Osteoblast (primary cell): ENCODE measurements at places on chromosomes 3 and 15. TPM values are rescaled to one million over a fixed set of nuclear protein-coding genes. Genes with fewer than 3 reads are reported as not detected.

The NPAP1 gene
- not detected in 2 replicates for total RNA-seq

The MESP1 gene
- under 0.01 TPM in 2 replicates for total RNA-seq

The DPPA2 gene
- not detected in 2 replicates for total RNA-seq

The MESP2 gene
- 0.72 and 1.5 TPM in 2 replicates for total RNA-seq

The SYNPR gene
- not detected in 2 replicates for total RNA-seq

The ROBO2 gene
- total RNA-seq = under 0.01 and 0.36 TPM in 2 replicates

The LMAN1L gene
- under 0.01 TPM in 1 of 2 replicates, not detected in the other for total RNA-seq

The GOLGA6L7 gene
- not detected in 2 replicates for total RNA-seq

The PLA2G4E gene
- total RNA-seq = not detected in 2 replicates

The BHLHE40 gene
- total RNA-seq = 70.2 and 71.9 TPM in 2 replicates

The EFCC1 gene
- total RNA-seq = not detected in 2 replicates

The GOLGA8G gene
- total RNA-seq = under 0.01 TPM in 1 of 2 replicates, not detected in the other

The THAP10 gene
- 1.1 and 1.8 TPM in 2 replicates for total RNA-seq

The PCOLCE2 gene
- 19.7 and 21.4 TPM in 2 replicates for total RNA-seq

The ACAD11 gene
- 30.1 and 31.1 TPM in 2 replicates for total RNA-seq

The MEX3B gene
- 11.2 and 15.2 TPM in 2 replicates for total RNA-seq

The SMCO1 gene
- total RNA-seq = not detected in 2 replicates

The STOML1 gene
- total RNA-seq = 14.1 and 15.0 TPM in 2 replicates

The DNAH12 gene
- total RNA-seq = under 0.01 TPM in 2 replicates

The CLDN16 gene
- under 0.01 TPM in 1 of 2 replicates, not detected in the other for total RNA-seq

The FAM227B gene
- total RNA-seq = 4.3 and 6.2 TPM in 2 replicates

The PXYLP1 gene
- total RNA-seq = 6.5 and 9.1 TPM in 2 replicates

The ENTPD3 gene
- total RNA-seq = 0.36 and 0.88 TPM in 2 replicates

The CDV3 gene
- 154 and 166 TPM in 2 replicates for total RNA-seq

The ROPN1 gene
- total RNA-seq = not detected in 2 replicates

The HLTF gene
- total RNA-seq = 40.7 and 42.0 TPM in 2 replicates

The TGM4 gene
- total RNA-seq = not detected in 2 replicates

The OR5H14 gene
- not detected in 2 replicates for total RNA-seq

The DCBLD2 gene
- 187 and 278 TPM in 2 replicates for total RNA-seq

The RARRES1 gene
- total RNA-seq = 13.6 and 19.5 TPM in 2 replicates

The CCRL2 gene
- total RNA-seq = 0.72 and 0.88 TPM in 2 replicates

The GJD2 gene
- total RNA-seq = not detected in 2 replicates

The GATA2 gene
- 0.72 and 0.88 TPM in 2 replicates for total RNA-seq

The NPRL2 gene
- total RNA-seq = 21.7 and 22.1 TPM in 2 replicates

The TNIK gene
- total RNA-seq = 7.6 and 8.8 TPM in 2 replicates

The MAP6D1 gene
- 0.59 and 2.2 TPM in 2 replicates for total RNA-seq

The ARPC4 gene
- 203 and 222 TPM in 2 replicates for total RNA-seq

The ZPLD1 gene
- total RNA-seq = under 0.01 TPM in 1 of 2 replicates, not detected in the other

The NANOGP8 gene
- under 0.01 and 1.2 TPM in 2 replicates for total RNA-seq

The TMEM212 gene
- not detected in 2 replicates for total RNA-seq

The PYGO1 gene
- total RNA-seq = 15.6 and 18.0 TPM in 2 replicates

The MOBP gene
- not detected in 2 replicates for total RNA-seq

The SCAPER gene
- 8.3 and 10.6 TPM in 2 replicates for total RNA-seq

The FBN1 gene
- total RNA-seq = 1,453 and 1,556 TPM in 2 replicates

The SCN11A gene
- total RNA-seq = under 0.01 TPM in 1 of 2 replicates, not detected in the other

The CHRM5 gene
- under 0.01 TPM in 2 replicates for total RNA-seq

The SPESP1 gene
- 2.9 TPM in 2 replicates for total RNA-seq
